ENCODE measurements at places on chromosomes 16 and 17.

DNA sequence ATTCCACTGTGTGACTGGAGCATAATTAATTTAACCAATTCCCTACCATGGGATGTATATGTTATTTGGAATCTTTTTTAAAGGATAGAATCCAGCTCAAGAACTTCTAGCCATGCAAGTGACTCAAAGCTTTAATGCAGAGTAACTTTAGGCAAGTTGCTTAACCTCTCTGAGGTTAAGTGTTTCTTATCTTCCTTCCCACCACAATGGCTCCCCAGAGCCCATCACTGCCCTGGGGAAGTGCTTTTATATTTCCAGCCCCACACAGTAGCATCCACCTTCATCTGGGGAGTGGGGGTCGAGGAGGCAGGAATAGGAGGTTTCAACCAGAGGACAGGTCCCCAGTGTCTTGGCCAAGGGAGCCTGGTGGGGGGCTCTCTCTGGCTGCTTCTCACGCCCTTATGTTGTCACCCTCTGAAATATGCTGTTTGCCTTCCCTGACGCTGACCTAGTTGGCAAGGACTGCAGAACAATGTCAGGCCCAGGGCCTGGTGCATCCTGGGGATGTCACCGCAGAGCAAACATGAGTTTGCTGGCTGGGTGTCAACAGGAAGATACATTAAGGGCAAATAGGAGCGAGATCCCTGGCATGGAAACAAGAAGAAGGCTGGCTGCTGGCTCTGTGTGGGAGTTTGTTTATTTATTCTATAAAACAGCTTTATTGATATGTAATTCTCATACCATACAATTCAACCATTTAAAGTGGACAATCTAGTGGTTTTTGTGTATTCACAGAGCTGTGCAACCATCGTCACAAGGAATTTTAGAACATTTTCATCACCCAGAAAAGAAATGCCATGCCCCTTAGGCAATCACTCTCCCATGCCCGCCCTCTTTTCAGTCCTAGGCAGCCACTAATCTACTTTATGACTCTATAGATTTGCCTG lies 46.6 kb upstream of the WSB1 start:
- DNase-seq, result no peak

- DNase-seq, result no peak
Observed at GRCh38 chr17:17722081-17722905, 41.0 kb downstream of the RAI1 start.

GRCh38 chr17:58577696-58578095 lies 63.3 kb upstream of the MTMR4 start:
- DNase-seq, result peak; percentile 35

GRCh38 chr17:8481089-8481488 lies 45.4 kb downstream of the NDEL1 start:
- DNase-seq, result no peak

DNA sequence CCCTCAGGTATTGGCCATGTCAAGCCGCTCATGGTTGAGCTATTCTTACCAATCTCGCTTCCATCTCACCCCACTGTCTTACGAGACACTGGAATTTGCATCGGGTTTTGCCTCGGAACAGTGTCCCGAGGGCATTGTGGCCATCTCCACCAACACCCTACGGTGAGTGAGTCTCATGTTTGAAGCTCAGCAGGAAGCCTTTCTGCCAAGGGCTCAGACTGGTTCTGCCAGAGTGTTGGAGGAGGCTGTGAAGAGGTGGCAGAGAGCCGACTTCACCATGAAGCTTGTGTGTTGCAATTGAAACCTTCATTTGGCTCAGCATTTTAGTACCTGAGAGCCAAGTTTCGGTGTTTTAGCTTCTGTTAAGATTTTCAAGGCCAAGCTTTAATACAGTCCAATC lies 38.0 kb downstream of the SF3B3 start:
- no peak for DNase-seq

DNA sequence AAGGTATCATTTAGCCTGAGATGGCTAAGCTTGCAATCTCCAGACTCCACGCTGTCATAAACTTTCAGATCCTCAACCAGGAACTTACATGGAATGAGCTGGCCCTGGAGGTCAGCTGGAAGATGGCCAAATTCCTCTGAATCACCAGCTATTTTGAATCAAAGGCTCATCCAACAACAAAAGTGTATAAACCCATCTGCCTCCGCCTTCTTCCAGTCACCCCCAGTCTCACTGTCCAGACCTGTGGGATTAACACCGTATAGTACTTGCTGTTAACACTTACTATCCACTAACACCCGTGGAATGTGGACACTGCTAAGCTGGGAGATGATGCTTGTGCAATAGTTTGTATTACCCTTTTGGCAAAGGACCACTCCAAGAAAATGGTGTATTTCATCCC lies 1.9 kb upstream of the LCMT1 start:
- no peak for DNase-seq

- no peak for DNase-seq
Observed at GRCh38 chr17:74854792-74855191, 4.9 kb downstream of the GRIN2C start.

- DNase-seq, result no peak
Observed at GRCh38 chr17:21160401-21160800, 33.6 kb downstream of the DHRS7B start.

DNA sequence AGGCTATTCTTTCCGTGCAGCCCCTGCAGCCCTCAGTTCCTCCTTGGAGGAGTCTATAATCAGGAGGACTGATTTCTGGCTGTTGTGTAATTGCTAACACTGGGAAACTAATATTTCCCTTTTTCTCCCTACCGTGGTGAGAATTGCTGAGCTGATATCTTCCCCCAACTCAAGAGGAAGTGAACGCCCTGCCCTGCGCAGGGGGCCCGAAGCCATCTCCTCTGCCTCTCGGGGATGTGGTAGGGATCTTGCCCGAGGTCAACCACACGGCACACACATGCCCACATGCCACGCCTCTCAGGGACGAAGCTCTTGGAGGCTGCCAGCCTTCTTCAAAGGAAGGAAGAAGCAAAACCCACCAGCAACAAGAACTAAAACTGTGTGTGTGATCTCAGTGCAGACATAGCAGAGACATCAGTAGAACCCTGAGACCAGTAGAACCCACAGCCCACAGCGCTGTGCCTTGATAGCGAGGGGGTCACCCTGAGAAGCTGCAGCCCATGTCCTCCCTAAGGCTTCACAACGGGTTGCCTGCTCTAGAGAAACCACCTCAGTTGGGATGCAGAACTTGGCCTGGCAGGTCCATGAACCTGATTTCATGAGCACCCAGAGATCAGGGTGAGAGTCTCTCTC lies 8.9 kb upstream of the ULK2 start:
- DNase-seq, result peak; percentile 17

GRCh38 chr16:66150698-66151482 lies 215.6 kb upstream of the CDH5 start:
- no peak for DNase-seq

DNA sequence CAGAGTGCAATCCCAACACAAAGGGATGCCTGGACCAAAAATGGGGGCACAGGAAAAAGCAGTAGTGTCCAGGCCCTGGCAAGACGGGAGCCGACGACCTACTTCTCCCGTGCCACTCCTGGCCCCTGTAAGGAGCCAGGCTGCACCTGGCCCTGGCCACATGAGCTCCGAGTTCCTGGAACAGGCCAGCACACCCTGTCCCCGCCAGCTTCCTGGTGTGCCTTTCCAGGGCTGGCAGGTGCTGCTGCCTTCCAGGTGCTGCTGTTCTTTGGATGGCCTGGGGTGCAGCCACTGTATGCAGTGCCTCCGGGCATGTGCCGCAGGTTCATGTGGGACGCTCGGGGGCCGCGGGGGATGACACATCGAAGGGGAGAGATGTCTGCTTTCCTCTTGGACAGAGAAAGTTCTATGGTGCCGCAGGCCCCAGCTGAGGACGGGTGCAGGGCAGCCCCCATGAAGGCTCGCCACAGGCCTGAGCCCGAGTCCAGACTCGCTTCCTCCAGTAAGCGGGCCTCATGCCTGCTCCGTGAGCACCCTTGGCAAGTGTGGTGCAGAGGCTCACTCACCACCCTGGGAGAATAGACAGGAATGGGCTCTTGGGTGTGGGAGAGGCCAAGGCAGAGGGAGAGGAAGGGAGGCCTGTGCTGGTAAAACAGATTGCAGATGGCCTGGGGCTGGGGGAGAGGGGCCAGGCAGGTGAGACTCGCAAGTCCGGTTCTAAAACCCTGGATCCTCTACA lies 54.7 kb upstream of the FASN start:
- DNase-seq, result no peak

GRCh38 chr17:9538626-9539025 lies 37.0 kb downstream of the STX8 start:
- no peak for DNase-seq

- no peak for DNase-seq
Observed at GRCh38 chr17:11944587-11944986, 52.7 kb downstream of the ZNF18 start.

- DNase-seq, result no peak
Observed at GRCh38 chr17:78351449-78352006, 8.3 kb downstream of the SOCS3 start.

DNA sequence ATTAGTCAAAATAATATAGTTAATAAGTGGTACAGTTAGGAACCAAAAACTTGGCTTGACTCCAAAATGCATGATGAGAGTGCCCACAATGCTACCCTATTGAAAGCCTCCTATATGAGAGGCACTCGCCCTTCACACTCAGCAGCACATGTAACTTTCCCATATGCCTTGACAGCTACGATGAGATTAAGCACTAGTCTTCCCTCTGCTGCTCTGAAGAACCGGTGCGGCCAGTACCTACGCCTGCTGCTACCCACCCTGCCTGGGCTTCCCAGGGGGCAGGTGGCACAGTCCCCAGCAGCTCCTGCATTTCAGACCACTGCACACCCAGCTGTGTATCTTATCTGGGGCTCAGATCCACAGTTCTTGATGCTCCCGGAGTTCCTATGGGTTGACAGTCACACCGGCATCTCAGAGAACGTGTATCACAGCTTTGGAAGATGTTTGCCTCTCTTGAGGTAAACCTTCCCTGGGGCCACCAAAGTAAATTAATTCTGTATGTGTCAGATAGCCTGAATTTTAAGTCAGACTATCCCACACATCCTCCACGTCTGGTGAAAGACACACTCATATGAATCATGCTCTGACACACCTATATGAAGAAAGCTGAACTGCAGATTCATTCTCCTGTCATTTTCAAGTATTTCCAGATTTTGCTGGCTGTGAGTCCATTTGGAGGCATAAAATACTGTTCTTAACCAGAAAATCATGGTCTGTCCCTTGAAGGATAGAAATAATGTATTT lies 77.8 kb downstream of the MYH10 start:
- no peak for DNase-seq

DNA sequence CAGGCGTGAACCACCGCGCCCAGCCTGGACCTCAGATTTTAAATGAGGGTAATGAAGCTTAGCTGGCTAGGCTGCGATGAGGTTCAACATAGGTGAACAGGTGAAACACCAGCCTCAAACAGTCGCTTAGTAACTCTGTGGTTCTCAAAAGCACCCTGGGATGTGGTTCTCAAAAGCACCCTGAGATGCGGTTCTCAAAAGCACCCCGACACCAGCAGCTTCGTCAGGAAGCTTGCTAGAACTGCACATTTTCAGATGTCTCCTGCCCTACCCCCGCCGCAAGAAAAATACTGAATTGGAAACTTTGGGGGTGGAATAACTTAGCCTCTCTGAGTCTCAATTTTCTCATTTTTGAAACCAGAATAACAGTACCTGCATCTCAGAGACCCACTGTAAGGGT lies 86.7 kb upstream of the XYLT1 start:
- no peak for DNase-seq

GRCh38 chr16:64704386-64704785 lies 417.5 kb downstream of the CDH11 start:
- no peak for DNase-seq

- no peak for DNase-seq
Observed at GRCh38 chr17:7315570-7316235, 543 bp upstream of the GPS2 start.

- no peak for DNase-seq
Observed at GRCh38 chr17:15456972-15457722, 10.3 kb downstream of the CDRT4 start.

DNA sequence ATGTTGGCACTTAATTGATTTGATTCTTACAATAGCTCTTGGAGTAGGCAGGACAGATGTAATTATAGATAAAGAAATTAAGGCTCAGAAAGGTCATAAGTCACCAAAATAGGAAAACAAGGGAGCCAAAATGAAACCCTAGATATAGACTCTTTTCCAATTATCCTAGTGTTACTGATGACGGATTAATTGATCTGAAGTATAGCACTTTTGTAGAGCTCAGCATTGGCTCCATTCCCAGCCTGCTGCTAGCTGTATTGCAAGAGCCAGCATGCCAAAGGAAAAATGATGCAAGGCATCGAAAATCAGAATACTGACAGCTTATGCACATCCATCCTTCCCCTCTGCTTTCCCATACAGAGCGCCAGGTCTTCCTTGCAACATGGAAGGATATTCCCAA lies 21.6 kb upstream of the RASL10B start:
- no peak for DNase-seq

DNA sequence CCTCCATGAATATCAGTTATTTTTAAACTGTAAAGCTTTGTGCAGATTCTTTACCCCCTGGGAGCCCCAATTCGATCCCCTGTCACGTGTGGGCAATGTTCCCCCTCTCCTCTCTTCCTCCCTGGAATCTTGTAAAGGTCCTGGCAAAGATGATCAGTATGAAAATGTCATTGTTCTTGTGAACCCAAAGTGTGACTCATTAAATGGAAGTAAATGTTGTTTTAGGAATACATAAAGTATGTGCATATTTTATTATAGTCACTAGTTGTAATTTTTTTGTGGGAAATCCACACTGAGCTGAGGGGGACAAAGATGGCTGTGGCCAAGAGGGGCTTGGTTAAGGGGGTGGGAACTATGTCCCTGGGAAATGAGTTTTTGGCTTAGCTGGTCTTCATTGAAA lies 2.3 kb downstream of the CCL11 start:
- no peak for DNase-seq

DNA sequence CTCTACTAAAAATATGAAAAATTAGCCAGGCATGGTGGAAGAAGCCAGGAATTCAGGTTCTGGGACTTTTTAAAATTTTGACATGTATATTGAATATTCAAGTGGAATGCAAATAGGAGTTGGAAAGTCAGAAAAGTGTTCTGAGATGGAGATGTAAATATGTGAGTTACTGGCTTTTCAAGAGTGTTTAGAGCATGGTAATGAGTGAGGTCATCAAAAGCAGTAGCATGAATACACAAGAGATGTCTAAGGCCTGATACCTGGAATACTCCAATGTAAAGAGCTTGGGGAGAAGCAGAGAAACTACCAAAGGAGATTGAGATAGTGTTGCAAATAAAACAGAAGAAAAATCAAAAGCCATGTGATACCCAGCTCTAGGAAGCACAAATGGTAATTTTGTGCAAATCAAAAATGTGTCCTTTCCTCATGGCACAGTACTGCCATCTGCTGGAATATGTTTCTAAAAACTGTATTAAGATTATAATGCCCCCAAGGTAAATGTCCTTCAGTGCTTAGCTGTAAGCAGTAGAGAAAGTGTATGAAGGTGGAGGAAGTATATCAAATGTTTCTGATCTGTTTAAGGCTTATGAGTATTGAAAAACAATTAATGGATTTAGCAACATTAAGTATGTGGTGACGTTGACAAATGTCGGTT lies 908.4 kb downstream of the KCNJ18 start:
- no peak for DNase-seq

- DNase-seq, result no peak
Observed at GRCh38 chr16:78519896-78520295, 420.4 kb downstream of the WWOX start.

All from T-helper 9 cell (primary cell).